HuH-7.5 (cell line): ENCODE measurements at places on chromosomes 7 and 10.

DNA sequence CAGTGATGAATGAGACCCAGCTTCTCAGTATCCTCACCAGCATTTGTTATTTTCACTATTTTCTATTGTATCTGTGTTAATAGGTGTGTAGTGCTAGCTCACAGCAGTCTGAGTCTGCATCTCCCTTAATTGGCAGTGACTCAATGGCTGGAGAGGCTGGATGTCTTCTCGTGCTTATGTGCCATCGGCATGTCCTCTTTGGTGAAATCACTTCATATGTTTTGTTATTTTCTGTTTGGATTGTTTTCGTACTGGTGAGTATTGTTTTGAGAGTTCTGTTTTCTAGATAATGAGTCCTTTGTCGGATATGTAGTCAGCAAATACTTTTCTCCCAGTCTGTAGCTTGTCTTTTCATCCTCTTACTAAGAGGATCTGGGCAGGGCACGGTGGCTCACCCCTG lies 66.1 kb downstream of the AMZ1 start:
- no peak for DNase-seq

DNA sequence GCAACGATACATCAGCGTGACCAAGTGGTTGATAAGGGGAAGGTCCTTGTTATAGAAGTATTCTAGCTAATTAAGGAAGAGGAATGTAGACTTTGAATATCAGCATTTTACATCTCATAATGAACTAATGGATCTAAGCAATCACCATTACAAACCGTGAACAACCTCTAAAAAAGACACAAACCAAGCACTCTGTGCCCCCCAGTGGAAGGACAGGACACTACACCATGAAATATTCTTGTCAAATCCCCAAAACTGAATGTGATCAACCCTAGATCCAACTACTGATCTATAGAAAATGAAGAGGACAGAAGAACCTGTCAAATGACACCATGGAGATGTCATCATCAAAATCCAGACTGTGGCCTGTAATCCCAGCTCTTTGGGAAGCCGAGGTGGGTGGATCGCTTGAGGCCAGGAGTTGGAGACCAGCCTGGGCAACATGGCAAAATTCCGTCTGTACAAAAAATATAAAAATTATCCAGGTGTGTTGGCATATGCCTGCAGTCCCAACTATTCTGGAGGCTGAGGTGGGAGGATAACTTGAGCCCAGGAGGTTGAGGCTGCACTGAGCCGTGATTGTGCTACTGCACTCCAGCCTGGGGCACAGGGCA lies 111.3 kb upstream of the CARD11 start:
- DNase-seq, result peak; percentile 42

- no peak for DNase-seq
Observed at GRCh38 chr10:128610113-128610512, 483.9 kb upstream of the MKI67 start.

DNA sequence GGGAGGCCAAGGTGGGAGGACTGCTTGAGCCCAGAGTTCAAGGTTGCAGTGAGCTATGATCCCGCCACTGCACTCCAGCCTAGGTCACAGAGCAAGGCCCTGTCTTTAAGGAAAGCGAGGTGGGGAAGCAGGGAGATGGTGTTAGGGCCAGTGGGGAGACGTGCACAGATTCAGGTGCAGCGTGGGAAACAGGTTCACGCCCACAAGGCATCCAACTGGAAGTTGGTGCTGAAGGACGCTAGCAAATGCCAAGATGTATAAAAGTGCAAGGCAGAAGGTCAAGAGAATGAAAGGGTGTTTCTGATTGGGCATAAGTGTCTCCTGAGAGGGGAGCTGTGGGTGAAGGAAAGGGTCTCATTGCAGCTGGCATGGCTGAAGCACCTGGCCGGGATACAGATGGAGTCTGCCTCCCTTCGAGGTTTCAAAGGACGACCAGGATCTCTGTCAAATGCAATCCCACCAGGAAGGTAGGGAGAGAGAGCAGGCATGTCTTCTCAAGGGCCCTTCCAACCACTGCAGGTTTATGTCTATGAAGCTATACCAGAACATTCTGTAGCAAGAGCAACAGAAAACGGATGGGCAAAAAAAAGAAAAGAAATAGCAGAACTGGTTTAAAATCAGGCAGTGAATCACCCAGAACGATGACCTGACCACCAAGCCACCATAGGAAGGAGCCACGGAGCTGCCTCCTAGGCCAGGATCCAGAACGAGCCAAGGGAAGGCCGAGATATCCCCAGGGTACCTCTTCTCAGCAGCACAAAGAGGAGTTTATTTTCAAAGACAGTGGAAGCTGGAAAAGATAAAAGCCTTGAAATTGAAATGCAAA lies 43.2 kb downstream of the GSDME start:
- DNase-seq, result no peak

- no peak for DNase-seq
Observed at GRCh38 chr7:95011146-95011928, 103.9 kb downstream of the PPP1R9A start.

GRCh38 chr10:69571618-69572158 lies 1.5 kb downstream of the NEUROG3 start:
- no peak for DNase-seq

GRCh38 chr7:149626972-149627371 lies 129.4 kb upstream of the ZNF746 start:
- no peak for DNase-seq

DNA sequence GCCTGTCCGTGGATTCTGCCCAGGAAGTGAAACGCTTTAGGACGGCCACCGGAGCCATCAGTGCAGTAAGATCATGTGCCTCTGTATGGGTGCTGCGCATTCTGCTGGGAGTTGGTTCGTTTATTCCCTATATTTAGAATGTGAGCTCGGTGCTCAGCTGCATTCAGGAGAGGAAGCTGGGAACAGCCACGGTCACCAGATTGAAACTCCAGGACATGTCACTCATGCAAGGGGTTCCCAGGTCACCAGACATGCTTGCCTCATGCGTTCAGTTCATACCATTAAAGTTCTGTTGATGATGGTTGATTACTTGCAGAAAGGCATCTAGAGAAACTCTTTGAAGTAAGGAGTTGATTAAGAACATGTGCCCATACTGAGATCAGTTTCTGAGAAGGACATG lies 78.1 kb downstream of the TRRAP start:
- DNase-seq, result no peak

- no peak for DNase-seq
Observed at GRCh38 chr10:30562787-30563186, 66.8 kb downstream of the LYZL2 start.

- DNase-seq, result no peak
Observed at GRCh38 chr7:4851459-4852422, 10.1 kb downstream of the PAPOLB start.

DNA sequence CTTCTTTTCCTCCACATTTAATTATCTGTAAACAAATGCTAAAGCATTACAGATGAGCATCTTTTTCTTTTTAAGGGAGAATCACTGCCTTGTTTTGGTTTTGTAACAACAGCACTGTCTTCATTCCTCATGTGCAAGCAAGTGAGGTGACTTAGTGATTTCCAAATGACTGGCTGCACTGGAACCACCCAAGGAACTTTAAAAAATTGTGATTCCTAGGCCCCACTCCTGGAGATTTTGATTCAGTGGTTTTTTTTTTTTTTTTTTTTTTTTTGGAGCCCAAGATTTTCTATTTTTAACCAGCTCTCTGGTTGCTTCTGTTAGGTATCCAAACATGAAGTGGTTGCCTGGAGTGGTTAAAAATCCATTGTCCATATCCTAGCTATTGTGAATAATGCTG lies 176.2 kb downstream of the LRMDA start:
- DNase-seq, result no peak

DNA sequence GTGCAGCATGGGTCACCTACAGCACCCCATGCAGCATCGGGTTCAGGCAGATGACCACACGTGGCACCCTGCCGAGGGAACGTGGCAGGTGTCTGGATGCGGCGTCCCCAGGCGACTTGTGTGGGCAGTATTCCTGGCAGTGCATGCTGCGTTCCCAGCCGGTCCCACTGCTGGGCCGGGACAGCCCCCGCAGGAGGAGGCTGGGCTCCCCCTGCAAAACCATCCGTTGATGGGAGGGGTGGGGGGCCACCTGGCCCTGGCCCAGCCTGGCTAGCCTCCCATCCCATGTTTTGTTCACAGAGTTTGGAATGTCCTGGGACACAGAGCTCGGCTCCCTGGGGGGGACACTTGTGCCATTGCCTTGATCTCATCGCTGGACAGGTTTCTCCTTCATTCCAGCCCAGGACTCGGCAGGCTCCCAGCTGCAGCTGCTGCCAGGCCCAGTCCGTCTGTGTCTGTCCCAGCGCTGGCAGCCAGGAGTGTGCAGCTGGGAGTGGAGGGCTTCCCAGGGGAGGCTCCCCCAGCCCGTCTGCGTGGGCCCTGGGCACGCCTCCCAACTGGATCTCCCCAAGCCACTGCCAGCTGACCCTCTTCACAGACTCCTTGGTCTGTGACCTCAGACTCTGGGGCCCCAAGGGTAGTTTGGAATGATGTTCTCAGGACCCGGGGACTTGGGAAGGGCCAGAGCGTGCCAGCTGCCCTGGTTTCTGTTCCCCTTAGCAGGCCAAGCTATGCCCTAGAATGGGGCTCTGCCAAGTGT lies 32.6 kb downstream of the TMEM270 start:
- DNase-seq, result no peak

DNA sequence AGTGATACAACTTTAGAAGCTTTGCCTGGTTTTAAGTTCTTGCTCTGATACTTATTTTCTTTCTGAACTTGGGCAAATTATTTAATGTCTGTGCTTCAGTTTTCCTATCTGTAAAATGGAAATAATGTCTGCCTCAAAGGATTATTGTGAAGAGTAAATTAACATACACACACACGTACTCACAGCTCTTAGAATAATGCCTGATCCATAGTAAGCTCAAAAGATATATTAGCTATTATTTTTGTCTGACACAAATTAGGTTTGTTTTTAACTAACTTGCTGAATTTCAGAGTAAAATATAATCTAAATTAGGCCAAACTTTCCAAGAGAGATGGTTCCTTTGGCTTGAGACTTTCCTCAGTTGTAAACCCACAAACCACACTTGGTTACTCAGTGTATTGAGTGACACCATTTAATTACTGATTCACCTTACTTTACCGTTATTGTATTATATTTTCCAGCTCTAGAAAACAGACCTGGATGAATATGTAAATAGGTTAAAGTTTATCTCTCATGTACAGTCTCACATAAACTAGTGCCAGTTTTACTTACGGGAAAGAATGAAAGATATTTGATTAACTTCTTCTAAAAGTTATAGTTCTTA lies 50.4 kb downstream of the VTI1A start:
- no peak for DNase-seq

GRCh38 chr10:124164264-124164663 lies 70.9 kb upstream of the CHST15 start:
- no peak for DNase-seq

- no peak for DNase-seq
Observed at GRCh38 chr7:91314591-91315323, 50.5 kb downstream of the FZD1 start.

GRCh38 chr10:101291331-101292193 lies 62.3 kb upstream of the LBX1 start:
- peak; percentile 93 for DNase-seq

DNA sequence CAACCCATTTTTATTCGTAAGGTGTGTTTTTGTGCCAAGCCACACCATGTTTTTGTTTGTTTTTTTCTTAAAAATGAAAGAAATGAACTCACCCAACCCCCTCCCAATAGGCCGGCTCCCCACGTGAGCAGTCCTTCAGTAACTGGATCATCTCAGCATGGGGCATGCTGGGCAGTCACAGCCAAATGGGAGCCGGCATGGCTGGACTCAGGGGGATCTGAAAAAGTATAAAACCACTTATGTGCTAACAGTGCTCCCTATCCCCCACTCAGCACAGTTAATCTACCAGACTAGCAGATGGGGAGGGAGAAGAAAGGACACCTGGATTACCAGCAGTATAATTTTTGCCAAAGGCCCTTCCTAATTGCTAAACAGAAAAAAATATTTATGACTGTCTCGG lies 39.3 kb downstream of the BAZ1B start:
- DNase-seq, result no peak

GRCh38 chr10:93438613-93439253 lies 43.4 kb downstream of the MYOF start:
- no peak for DNase-seq

DNA sequence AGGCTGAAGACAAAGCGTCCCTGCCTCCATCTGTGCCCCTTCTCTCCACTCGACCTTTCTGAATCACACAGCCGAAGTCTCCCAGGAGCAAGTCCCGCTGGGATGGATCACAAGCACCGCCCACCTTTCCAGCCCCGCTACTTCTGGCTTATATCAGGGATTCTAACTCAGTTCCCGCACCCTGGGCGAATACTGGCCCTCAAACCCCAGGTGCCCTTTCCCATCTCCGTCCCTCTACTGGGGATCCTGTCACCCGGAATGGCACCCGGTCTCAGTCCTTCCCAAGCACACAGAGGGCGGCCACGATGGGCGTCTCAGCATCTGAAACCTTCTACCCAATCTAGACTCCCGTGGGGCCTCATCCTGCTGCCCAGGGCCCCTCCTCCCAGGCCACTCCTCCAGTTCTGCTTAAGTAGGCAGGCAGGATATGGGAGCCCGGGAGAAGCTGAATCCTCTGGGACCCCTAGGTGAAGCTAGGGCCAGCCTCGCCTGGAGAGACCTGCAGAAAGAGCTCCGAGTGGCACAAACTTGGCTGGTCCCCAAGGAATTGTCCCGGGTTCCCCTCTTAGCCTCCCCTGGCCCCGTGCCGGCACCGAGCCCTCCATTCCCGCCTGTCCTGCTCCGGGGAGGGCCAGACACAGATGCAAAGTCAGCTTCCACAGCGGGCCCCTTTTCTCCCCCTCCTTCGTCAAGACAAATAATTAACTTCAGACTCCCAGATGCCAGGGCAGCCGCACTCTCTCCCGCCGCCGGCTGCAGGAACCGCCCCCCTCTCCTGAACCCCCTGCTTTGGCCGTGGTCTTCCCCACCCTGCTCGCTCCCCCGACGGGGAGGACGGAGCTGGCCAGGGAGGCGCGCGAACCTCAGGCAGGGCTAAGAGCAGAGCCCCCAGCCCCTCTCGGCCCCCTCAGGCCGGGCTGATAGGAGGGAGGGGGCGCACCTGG lies 612 bp downstream of the KCP start:
- DNase-seq, result peak; percentile 52

GRCh38 chr7:155889636-155890511 lies 77.6 kb upstream of the SHH start:
- DNase-seq, result no peak

DNA sequence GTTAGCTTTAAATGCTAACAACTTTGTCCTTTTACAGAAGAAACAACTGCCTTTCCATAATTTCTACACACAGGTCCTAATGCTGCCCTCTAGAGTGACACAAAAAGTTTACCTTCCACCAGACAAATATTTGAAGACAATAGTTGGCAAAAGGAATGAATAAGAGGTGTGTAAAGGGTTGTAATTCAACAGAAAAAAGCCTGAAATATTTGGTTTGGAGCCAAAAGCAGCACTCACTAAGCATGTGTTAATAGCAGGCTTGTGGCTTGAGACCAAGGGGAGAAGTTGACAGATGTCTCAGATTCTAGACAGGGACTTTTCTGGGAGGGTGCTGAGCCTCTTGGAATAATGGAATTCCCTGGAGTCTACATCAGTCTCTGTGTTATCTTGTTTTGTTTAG lies 156.2 kb upstream of the GALNT17 start:
- DNase-seq, result no peak

GRCh38 chr10:42933448-42934340 lies 143.2 kb upstream of the RET start:
- DNase-seq, result no peak
